Fibroblast of upper back skin (primary cell): ENCODE measurements at places on chromosomes 11 and 22.

GRCh38 chr22:33324228-33324627 is 266.0 kb upstream of the SYN3 start:
- no peak for DNase-seq

DNA sequence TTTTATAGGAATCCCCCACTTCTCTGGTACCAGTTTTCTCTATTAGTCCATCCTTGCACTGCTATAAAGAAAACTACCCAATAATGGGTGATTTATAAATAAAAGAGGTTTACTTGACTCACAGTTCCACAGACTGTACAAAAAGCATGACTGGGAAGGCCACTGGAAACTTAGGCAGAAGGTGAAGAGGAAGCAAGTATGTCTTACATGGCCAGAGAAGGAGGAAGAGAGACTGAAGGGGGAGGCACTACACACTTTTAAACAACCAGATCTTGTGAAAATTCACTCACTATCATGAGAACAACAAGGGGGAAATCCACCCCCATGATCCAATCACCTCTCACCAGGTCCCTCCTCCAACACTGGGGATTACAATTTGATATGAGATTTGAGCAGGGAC is 68.9 kb upstream of the GNAZ start:
- no peak for DNase-seq

- DNase-seq: peak; percentile 82
Measured at GRCh38 chr22:30238661-30239487, 7.7 kb downstream of the LIF start.

DNA sequence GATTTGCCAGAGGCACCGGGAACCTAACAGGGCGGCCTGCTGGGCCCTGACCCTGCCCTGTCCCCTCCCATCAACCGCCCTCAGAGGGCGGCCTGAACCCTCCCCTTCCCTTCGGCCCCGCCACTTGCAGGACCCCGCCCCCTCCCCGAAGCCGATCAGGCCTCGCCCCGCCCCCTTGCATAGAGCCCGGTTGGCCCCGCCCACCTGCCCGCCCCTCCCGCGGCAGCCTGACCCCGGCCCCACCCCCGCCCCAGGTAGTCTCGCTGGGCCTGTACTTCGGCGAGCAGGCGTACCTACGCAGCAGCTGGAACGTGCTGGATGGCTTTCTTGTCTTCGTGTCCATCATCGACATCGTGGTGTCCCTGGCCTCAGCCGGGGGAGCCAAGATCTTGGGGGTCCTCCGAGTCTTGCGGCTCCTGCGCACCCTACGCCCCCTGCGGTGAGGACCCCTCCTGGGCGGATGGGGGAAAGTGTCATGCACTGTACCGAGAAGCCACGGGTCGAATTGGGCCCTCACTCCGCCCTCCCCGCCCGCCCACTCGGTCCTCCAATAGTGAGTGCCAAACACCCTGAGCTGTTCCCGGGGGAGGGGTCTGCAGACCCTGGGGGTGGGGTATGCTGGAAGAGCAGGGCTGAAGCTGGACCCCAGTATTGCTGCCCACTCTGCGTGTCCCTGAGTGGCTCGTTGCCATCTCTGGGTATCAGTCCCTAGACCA is 94.1 kb downstream of the CACNA1I start:
- DNase-seq: no peak
